Sigmoid colon (tissue), 7 donors: ENCODE measurements at places on chromosomes 6 and 20. TPM values are rescaled to one million over a fixed set of nuclear protein-coding genes. Genes with fewer than 3 reads are reported as not detected.

The RHAG gene
- 1.4 TPM for total RNA-seq

The BCL2L1 gene
- total RNA-seq: 71.3 TPM

The OLIG3 gene
- not detected for total RNA-seq

The IMPG1 gene
- not detected for total RNA-seq

The ADTRP gene
- not detected for total RNA-seq

The PDYN gene
- total RNA-seq: not detected
